ENCODE measurements at places on chromosomes 1 and 21.

GRCh38 chr1:43363935-43364525, 3.8 kb downstream of the ELOVL1 start:
- no peak for DNase-seq

DNA sequence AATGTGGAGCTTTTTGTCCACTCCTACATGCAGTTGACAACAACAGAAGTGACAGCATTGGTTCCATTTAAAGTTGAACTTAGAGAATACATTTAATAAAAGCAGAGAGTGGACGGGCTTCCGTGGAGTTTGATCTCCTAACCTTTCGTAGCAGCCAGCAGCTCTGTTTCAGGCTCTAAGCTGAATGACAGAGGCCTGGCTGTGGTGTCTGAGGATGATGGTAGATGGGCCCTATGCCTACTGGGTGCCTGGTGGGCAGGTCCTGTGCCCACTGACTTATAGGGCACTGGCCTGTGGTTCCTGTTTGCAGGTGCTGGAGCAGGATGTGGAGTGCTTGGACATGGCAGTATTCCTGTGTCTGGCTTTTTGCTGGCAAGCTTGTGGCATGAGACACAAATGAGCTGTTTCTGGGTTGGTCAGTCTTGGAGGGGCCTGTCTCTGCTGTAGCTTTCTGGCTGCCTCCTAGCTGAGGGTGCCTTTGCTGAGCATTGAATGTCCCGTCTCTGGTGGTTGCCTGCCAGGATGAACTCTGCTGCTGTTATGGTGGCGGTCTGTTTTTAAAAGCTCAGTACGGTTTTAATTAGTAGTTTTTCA, 54.6 kb downstream of the PRDM2 start:
- no peak for DNase-seq

DNA sequence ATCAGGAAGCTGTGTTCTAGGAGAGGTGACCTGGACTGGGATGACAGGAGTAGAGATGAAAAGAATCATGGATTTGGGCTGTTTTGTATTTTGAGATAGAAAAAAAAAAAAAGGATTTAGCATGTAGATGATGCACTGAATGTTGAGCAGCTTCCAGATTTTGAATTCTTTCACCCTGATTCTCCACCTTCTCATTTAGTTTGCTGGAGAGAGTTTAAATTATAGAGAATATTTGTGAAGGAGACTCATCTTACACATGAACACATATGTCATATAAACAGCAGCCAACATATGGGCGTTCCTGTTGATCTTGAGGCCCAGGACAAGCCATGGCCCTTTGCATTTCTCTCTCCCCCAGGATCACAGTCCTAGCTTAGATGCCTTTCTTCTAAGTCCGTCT, 7.4 kb downstream of the RPTN start:
- no peak for DNase-seq

DNA sequence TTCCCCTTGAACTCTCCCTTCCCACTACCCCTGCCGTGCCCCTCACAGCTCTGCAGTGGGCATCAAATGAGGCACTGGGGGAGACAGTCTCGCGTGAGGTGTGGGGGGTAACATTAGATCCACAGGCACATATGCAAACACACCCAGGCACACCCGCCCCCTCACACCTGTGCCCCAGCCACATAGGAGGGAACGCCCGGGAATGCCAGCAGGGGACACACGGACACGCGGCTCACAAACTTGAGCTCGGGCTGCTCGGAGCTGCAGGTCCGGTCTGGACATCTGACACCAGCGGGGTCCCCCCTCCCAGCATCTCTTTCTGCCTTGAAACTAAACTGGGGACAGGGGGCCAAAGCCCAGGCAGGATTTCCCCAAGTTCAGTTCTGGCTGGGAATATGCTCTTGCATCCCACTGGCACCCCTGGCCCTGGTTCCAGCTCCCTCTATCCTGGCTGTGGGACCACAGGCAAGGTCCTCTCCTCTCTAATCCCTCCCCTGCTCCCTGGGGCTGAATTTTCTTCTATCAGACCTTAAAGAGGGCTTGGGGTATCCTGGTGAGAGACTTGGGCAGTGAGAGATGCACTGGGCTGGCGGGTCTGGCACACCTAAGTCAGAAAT, 30.6 kb downstream of the CDCP2 start:
- no peak for DNase-seq

DNA sequence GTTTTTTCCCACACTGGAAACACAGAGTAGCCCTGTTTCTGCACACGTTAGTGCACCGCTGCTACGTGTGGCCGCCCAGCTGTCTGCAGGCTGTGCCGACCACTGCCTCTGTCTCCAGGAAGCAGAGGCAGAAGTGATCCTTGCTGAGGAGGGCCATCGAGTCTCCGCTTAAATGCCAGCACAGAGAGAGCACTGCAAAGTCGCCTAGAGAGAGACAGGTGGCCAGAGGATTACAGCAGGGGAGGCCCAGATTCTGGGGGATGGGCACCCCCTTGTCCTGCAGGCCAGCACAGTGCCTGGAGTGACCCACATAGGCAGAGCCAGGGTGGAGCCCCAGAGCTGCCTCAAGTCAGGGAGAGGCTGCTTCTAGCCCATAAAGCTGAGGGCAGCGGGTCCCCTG, 6.1 kb downstream of the TPRG1L start:
- DNase-seq, result no peak

GRCh38 chr1:208084220-208084619, 160.0 kb downstream of the PLXNA2 start:
- no peak for DNase-seq

DNA sequence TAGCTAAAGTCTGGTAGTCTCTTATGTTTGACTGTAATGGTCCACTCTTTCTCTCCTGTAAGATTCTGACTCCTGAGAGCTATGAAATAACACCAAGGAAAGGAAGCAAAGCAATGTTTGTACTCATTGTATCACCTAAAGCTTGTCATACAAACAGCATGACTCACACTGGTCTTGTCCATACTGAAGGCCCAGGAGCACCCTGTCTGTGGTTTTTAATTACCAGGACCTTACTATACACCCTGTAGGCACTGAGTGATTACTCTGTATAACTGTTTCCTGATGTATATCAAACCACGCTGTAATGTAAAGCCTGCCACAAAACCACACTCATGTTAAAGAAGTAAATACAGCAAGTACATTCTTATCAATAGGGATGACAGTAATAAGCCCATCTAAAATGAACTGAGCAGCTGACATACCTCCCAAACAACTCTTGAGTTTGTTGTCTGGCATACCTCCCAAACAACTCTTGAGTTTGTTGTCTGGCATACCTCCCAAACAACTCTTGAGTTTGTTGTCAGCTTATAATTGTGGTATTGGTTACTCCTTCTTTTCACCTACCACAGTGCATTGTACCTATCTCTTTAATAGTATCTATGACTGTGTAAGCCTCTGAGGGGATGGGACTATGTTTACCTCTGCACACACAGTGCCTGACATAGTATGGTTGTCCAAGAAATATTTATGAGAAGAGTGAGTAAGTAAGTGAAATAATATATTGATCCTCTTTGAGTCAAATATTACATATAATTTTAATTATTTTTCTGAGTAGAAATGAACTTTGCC, 11.6 kb upstream of the TNFSF18 start:
- DNase-seq, result no peak

DNA sequence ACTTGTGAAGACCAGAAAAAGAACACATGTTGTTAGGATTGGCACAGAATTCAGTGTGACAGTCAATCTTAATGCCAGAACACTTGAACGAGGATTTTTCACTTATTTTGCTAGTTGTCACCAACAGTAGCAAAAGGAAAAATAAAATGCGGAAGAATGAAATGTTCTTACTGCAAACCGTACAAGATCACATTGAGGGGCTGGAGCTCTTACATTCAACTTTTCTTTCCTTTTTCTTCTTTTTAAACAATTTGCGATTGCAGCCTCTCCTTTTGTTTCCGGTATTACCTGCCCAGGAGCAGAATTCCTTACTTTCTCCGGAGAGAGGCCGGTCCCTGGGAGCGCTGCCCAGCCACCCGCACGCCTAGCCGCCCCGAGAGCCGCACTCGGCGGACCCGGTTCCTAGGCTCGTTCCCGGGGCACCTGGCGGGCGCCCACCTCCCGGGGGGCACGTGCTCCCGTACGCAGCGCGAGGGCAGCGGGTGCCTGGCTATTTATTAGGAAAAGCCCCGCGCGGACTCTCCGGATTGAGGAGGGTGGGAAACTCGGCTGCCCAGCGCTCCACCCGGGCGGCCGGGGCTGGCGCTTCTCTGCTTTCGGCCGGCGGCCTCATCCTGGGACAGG, 1.2 kb upstream of the CAMTA1 start:
- DNase-seq, result peak; percentile 29

DNA sequence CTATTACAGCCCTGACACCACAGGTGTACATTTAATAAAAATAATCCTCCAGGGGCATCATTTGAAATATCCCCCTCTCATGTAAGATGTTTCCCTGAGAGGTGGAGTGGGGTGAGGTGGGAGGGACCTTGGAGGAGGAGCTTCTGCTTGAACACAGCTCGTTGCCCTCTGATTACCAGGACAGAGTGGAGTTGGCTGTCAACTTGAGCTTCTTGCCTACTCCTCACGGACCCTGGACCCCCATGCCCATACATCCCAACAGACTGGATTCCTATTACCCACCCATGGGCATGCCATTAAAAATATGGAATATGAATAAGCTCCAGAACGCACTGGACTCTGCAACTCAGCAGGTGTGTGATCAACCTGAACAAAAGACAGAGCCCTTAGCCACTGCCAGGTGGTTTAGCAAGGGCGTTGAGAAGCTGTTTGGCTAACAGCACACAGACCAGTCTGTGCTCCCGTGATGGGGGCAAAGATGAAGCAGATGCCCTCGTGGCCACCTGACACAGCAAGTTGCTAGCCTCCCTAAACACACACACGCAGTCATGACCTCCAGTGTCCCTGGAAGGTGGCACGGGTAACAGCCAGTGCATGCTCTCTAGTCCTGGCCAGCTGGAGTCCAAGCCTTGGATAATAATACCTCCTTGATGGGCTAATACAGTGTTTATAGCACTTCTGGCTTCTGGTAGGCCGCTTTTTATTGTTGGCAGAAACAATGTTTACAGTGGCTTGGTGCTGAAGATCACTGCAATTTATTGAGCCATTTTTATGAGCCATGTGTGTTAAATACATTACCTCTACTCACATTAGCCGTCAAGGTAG, 155.0 kb downstream of the TOMM20 start:
- peak; percentile 10 for DNase-seq

GRCh38 chr1:114107474-114108435, 45.9 kb downstream of the SYT6 start:
- DNase-seq, result no peak

DNA sequence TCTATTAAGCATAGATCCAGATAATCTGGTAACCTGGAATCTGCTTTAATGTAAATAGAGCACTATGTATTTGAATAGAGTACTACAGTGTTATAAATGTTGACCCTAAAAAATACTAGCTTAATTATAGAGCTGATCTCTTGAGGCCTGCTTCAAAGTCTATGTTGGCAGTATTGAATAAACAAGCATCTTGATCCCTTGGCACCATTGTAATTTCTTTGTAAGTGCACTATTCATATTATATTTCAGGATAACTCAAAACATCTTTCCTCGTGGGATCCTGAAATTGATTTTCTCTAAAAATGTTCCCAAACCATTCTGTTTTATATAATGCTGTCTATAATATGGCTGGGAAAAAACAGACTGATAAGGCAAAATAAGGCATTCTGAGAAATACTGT, 10.8 kb downstream of the CTTNBP2NL start:
- DNase-seq, result no peak

GRCh38 chr1:200427744-200428143, 17.9 kb upstream of the ZNF281 start:
- no peak for DNase-seq

DNA sequence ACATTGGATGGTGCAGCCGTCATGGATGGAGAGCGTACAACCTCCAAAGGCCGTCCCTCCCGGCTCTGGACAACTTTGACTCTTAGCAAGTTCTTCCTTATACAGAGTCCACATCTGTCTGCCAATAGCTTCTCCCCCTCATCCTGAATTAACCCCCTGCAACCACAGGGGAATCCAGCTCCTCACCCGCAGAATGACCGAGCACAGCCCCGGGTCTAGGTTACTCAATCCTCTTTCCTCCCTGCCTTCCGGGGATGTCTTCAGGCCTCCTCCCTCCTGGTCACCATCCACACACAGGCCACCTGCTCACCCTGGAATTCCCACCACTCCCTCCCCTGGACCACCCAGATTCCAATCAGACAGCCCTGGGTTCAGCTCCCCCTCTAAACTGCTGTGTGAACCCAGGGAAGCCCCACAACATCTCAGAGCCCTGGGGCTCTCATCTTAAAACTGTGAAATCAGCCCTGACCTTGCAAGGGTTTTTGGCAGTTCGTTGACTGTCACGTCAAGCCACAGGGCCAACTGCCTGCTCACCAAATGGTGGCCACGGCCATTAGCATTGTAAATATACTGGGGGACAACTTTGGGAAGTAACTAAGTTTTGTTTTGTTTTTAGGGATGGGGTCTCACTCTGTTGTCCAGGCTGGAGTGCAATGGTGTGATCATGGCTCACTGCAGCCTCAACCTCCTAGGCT, 54.2 kb downstream of the HSPG2 start:
- no peak for DNase-seq

GRCh38 chr1:216888731-216889130, 165.5 kb upstream of the ESRRG start:
- DNase-seq, result no peak

GRCh38 chr1:45704637-45705036, 16.7 kb downstream of the TMEM69 start:
- no peak for DNase-seq

DNA sequence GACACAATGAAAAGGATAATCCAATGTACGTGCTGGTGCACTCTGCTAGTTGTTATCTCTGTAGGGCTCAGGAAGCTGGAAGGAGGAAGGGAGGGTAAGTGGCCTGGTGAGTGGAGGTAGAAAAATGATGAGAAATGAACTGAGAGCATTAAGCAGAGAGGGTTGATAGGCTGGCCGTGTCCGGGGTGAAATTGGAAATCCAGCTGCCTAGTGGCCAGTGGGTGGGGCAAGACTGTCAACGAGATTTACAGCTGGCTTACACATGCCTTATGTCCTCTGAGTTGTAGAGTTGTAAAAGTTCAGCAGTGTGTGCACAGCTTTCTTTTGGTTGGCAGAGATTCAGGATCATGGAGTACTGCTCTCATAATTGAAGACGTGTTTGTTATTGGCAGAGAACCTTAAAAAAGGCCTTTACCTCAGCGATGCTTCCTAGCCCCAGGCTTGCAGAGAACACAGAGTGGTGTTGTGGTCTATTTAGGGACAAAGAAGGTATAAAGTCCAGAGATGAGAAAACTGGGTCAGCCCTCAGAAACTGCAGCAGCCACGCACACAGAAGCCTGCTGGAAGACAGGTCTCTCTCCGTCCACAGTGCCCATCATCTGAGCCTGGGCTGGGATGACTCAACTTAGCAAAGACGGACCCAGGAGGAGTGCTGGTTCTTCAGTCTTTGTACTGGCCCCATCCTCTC, 132.4 kb downstream of the EDEM3 start:
- no peak for DNase-seq
